ENCODE measurements at places on chromosomes 1 and 21. TPM values are rescaled to one million over a fixed set of nuclear protein-coding genes. Genes with fewer than 3 reads are reported as not detected.

LRRC71 gene
- not detected for total RNA-seq

ARHGAP30 gene
- total RNA-seq = not detected

ERG gene
- total RNA-seq = not detected

SMAP2 gene
- 35.4 TPM for total RNA-seq

DNA sequence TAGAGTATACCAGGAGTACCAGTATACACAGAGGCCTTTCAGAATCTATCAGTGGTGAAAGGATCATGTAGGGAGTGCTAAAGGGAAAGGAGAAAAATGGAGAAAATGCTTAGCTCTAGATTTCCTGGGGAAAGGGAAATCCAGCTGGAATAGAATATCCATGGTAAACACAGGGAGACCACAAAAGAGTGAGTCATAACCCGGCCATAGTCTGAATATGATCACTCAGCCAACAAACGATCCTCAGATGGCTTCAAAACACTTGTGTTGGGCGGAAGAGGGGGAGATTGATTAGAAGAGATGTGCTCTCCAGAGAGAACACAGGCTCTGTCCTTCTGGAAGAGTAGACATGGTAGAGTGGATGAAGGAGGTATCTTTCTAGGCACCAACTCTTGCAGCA, 180.6 kb downstream of the PAPPA2 start:
- DNase-seq = peak; percentile 6
